ENCODE measurements at places on chromosomes 3 and 15.
A peak's percentile ranks its signal among the peaks of the same experiment; 100 is the strongest.

GRCh38 chr3:26260139-26260538, 362.4 kb upstream of the LRRC3B start:
- no peak for DNase-seq

DNA sequence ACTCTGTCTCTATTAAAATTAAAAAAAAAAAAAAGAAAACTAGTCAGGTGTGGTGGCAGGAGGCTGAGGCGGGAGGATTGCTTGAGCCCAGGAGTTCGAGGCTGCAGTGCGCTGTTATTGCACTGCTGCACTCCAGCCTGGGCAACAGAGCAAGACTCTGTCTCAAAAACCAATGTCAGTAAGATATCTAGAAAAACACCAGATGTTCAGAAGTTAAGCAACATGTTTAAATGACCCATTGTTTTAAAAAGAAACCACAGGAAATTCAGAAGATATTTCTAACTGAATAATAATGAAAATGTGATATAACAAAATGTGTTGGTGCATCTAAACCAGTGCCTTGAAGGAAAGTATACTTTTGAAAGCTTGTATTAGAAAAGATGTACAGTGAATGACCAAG, 203.4 kb upstream of the CGNL1 start:
- DNase-seq = no peak

DNA sequence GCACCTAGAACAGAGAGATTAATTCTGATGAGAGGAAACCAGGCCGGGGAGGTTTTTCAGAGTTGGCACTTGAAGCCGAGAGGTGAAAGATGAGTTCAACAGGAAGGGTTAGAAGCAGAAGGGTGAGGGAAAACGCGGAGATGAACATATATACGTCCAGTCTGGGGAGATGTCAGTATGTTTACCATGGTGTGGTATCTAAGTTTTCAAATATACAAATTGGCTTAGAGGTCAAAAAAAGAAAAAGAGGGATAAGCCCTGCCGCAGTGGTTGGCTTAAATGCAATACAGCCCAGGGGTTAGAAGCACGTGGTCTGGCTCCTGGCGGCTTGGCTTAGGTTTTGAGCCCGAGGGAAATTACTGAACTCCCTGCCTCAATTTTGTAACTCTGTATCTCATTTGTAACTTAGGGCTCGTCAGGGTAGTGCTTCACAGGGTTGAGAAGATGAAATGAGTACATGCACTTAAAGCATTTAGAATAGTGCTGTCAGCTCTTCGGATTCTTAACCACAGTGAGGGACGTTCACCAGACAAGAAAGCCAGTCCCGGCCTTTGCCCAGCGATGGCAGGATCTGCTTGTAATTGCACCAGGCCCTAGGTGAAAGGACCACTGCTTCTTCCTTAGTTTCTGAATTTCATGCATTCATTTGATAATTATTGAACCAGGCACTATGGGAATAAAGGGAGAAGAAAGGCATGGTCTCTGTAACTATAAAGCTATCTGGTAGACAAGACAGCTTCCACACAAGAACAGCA, 6.4 kb downstream of the HES1 start:
- peak; percentile 37 for DNase-seq

GRCh38 chr15:88509321-88509720, 37.2 kb downstream of the DET1 start:
- DNase-seq = no peak

DNA sequence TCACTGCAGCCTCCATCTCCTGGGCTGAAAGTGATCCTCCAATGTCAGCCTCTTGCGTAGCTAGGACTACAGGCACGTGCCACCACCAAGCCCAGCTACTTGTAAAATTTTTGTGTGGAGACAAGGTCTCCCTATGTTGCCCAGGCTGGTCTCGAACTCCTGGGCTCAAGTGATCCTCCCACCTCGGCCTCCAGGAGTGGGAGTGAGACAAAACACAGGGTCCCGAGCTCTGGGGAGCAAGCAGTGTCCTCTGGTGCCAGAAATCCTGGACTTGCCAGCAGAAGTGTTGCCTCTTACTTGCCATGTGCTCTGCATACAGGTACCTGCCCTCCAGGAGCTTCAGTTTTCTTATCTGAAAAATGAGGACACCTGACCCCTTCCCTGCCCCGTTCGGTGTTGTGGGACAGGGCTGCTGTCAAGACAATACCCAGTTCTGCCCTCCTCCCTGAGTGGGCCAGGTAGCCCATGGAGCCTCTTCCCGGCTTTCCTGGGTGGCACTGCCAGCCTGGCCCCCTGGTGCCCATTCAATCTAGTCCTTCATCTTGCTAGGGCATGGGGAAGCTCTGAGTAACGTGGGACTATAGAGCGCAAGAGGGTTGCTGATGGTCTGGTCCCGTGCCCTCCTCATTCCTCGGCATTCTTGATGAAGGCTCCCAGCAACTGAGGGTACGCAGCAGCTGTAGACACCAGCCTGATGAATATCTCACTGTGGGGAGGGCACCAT, 164.6 kb downstream of the GOLGA6L4 start:
- DNase-seq = no peak

All from fibroblast of skin of abdomen (primary cell).